Stimulated activated CD4-positive, alpha-beta T cell treated with anti-CD3 and anti-CD28 coated beads, Interleukin-1b, Interleukin-23, amount 100 ng/mL, for 1 hour (primary cell): ENCODE measurements at places on chromosomes 16 and 17.

GRCh38 chr17:68378268-68379176, 78.8 kb downstream of the WIPI1 start:
- DNase-seq = no peak

- no peak for DNase-seq
Measured at GRCh38 chr16:88769617-88770460, 15.2 kb downstream of the PIEZO1 start.

- no peak for DNase-seq
Measured at GRCh38 chr17:78600181-78600721, 23.1 kb upstream of the DNAH17 start.

- no peak for DNase-seq
Measured at GRCh38 chr16:69311533-69312387, 610 bp downstream of the VPS4A start.

DNA sequence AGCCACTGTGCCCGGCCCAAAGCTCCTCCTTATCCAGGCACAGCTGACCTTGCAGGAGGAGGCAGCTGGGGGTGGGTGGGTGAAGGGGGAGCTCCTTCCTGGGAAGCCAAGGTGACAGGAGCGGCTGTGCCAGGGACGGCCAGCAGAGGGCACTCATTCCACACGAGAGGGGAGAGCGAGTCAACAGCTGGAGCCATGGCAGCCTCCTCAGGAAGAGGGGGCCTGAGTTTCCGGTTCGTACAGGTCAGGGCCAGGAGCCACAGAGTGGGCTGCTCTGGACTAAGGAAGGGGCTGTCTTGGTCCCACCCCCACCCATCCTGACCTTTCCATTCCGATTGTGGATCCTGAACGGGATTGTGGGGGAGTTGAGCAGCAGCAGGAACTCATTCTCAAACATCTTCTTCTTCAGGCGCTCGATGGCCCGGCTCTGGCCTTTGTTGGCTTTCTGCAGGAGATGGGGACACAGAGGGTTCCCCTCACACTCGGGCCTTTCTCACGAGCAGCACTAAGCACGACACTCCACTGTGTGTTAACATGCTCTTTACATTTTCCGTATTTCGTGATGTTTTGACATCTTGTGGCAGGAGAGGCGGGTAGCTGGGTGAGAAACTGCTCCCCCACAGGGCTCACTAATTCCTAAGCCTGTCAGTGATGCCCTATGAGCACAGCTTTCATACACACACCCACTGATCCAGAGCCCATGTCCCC, 61.6 kb downstream of the TIMM22 start:
- no peak for DNase-seq

- no peak for DNase-seq
Measured at GRCh38 chr17:41167561-41167960, 460 bp downstream of the KRTAP4-3 start.

- DNase-seq = no peak
Measured at GRCh38 chr16:61770301-61770700, 265.9 kb downstream of the CDH8 start.

DNA sequence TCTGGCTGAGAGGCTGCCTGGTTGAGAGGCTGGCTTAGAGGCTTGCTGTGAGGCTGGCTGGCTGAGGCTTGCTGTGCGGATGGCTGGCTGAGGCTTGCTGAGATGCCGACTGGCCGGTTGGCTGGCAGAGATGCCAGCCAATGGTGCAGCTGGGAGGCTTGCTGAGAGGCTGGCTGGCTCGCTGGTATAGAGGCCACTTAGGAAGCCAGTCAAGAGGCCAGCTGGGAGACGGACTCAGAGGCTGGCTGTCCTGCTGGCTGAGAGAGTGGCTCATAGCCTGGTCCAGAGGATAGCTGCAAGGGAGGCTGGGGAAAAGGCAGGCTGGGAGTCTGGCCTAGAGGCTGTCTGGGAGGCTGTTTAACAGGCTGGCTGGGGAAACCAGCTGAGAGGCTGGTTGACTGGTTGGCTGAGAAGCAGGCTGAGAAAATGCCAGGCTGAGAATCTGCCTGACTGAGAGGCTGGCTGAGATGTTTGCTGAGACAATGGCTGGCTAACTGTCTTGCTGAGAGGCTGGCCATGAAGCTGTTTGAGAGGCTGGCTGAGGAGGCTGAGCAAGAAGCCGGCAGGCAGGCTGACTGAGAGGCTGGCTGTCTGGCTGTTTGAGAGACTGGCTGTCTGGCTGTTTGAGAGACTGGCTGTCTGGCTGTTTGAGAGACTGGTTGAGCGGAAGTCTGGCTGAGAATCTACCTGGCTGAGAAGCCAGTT, 37.5 kb upstream of the ACSM2B start:
- no peak for DNase-seq

- no peak for DNase-seq
Measured at GRCh38 chr16:68074850-68075555, 10.2 kb upstream of the NFATC3 start.

- DNase-seq = no peak
Measured at GRCh38 chr16:67708368-67708771, 10.7 kb downstream of the GFOD2 start.

- DNase-seq = no peak
Measured at GRCh38 chr17:4482338-4483011, 16.2 kb upstream of the SPNS2 start.

GRCh38 chr16:5028950-5029475, 4.7 kb downstream of the NAGPA start:
- DNase-seq = no peak

- DNase-seq = no peak
Measured at GRCh38 chr16:2329532-2329931, 11.0 kb downstream of the ABCA3 start.

- DNase-seq = no peak
Measured at GRCh38 chr17:66665194-66665593, 169.7 kb upstream of the CACNG5 start.
